T-helper 17 cell (primary cell): ENCODE measurements at places on chromosomes 13 and 19.

GRCh38 chr19:52542984-52543664 lies 15.7 kb downstream of the ZNF808 start:
- DNase-seq, result no peak

- no peak for DNase-seq
These were observed 4.9 kb downstream of the ZNF574 start for GRCh38 chr19:42080764-42081375.

- no peak for DNase-seq
These were observed 34.6 kb upstream of the SLC46A3 start for GRCh38 chr13:28753208-28753892.

GRCh38 chr13:26605845-26606244 lies 48.4 kb downstream of the WASF3 start:
- no peak for DNase-seq

- no peak for DNase-seq
These were observed 2.2 kb downstream of the FLT1 start for GRCh38 chr13:28492569-28493367.

DNA sequence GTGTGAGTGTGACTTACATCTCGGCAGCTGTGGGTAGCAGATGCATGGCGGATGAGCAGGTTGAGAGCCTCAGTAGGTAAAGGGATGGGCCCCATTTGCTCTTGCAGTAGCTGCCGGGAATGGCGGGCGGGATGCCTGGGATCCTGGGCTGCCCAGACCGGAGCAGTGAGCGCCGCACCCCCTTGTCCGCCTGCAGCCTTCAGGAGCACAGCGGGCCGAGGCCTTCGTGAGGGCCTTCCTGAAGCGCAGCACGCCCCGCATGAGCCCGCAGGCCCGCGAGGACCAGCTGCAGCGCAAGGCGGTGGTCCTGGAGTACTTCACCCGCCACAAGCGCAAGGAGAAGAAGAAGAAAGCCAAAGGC lies 4.1 kb downstream of the POP4 start:
- no peak for DNase-seq

- no peak for DNase-seq
These were observed 4.9 kb downstream of the ZNF506 start for GRCh38 chr19:19816679-19817078.

GRCh38 chr19:33849551-33850147 lies 53.0 kb downstream of the KCTD15 start:
- no peak for DNase-seq

DNA sequence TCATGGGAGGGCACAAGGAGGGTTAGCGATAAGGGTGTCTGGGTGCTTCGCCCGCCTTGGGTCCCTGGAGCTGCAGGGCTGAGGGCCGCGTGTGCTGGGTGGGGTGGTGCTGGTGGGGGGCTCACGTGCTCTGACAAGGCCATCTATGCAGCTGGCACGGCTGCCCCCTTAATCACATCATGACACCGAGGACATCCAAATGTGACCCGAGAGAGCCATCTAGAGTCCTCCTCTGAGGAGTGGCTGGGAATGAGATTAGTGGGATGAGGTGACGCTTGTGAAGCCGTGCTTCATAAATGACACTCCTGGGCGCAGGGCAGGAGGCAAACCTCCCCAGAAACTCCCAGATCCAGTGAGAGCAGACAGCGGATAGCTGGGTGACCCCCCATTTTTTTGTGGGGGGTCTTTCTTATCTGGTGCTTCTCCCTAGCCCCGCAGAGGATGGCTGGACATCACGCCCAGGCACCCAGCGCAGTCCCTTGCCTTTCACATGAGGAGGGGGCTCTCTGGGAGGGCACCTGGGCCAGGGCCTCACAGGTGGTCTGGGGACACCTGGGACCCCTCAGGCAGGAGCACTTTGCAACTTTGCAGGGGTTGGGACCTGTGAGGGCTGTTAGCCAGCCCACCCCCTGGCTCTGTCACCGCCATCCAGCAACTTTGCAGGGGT lies 6.6 kb downstream of the FZR1 start:
- DNase-seq, result no peak

- DNase-seq, result no peak
These were observed 4.8 kb downstream of the SOX21 start for GRCh38 chr13:94707400-94708021.

GRCh38 chr13:73059460-73060250 lies 850 bp downstream of the KLF5 start:
- DNase-seq, result peak; percentile 44

DNA sequence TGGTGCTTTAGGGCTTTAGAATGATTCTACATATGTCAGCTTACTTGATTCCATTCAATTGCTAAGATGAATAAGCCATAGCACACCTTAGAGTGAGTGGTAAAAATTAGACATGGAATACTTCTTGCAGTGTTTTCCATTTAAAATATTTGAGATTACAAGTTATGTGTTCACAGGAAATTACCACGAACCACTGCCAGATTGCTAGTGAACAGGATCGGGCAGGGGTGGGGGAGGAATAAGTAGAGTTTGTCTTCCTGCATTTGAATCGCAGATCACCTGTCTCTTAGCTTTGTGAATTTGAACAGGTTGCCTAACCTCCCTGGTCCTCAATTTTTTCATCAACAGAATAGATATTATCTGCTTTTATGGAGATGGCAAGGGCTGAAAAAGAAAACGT lies 124.6 kb downstream of the GGACT start:
- no peak for DNase-seq

DNA sequence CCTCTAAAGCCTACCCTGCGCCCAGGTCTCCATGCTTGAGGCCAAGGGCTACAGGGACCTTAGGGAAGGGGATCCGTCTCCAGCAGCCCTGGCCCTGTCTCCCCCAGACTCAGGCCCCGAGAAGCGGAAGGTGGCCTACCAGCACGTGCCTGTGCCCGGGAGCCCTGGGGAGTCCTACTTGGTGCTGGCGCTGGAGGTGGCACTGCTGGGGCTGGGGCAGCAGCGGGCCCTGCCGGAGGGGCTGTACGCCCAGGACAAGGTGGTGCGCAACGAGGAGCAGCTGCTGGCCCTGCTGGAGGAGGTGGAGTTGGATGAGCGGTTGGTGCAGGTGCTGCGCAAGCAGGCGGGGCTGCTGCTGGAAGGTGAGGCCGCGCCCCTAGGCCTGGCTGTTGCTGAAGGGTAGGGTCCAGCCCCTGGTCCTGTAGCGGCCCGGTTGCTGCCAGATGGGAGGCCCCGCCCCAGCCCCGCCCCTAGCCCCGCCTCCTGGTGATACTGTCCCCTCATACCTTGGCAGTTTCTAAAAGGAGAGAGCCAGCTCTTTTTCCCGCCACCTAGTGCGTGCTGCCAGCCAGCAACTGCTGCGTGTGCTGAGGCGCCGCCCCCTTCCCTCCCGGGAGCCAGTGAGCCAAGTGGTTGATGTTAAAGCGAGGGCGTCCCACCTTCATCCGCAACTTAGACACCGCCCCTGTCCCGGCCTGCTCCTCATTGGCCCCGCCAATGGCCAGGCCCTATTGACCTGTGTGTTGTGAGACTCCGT lies 22.6 kb downstream of the ZSWIM4 start:
- no peak for DNase-seq

DNA sequence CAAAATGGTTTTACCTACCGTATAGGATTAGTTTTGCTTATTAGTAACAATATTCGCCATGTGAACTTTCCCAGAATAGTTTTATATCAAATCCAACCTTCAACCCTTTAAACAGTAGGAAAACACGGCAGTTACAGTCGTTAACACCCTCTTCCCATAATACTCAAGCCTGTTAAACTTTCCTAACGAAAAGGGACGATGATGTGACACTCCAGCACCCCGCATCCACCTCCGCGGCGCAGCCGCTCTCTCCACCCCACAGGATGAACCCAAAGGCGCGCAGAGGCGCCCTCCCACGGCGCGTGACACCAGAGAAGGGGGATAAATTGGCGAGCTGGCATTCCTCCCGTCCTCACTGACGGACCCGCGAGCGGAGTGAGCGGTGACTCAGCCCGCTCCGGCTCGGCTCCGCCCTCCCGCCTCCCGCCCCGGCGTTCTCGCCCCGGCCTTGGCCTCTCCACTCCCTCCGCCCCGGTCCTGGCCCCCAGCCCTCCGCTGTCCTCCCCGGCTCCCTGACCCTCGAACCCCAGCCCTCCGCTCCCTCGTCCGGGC lies 665 bp downstream of the TUBGCP3 start:
- DNase-seq, result peak; percentile 55

DNA sequence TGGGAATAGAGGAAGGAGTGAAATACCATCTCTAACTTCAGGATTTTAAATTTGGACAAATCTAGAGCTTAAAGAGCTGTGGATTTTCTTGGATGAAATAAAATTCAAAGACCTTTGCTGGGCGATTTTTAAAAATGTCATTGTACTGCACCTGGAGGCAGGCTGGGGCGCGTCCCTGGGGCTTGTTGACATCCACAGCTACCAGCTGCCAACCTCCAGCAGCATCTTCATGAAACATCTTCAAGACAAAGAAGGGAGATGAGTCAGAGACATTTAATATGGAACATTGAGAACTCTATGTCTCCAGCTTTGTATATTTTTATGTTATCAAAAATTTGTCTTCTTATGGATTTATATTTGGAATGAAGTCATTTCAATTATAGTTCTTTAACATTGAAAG lies 132.5 kb downstream of the NALCN start:
- no peak for DNase-seq

- no peak for DNase-seq
These were observed 1.1 kb downstream of the SUPT5H start for GRCh38 chr19:39446365-39447084.

- no peak for DNase-seq
These were observed 17.3 kb downstream of the PLD3 start for GRCh38 chr19:40365613-40366401.

GRCh38 chr19:35251456-35251855 lies 2.7 kb downstream of the LSR start:
- DNase-seq, result no peak

DNA sequence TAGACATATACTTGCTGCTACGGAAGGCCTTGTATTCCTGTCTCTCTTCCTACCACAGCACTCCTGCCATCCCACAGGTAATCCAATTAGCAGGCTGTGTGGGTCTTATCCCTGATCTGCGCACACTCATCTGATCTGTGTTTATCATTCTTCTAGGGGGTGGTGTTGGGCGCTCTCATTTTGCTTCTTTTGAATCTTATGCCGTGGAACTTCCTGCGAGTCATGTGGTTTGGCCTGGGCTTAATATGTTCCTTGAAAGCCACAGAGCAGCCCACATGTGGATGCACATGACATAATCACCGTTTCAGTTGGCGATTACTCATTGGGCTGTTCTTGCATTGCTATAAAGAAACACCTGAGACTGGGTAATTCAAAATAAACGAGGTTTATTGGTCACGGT lies 7.5 kb downstream of the RASA3 start:
- DNase-seq, result peak; percentile 35

DNA sequence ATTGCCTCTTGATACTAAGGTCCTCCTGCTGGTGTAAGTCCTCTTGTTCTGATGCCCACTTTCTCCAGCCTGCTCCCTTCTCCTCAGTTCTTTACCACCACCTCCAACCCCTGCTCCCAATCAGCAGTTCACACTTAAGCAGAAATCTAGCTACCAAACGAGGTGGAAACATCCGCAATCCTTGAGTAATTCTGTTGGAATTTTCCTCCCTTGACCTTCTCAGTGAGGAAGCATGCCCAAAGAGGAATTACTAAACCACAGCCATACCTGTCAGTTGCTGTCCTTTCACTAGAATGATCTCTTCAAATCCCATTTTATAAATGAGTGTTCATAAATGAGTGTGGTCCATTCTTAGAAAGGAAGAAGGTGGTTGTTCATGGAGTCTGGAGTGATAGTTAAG lies 289.9 kb downstream of the DACH1 start:
- no peak for DNase-seq

DNA sequence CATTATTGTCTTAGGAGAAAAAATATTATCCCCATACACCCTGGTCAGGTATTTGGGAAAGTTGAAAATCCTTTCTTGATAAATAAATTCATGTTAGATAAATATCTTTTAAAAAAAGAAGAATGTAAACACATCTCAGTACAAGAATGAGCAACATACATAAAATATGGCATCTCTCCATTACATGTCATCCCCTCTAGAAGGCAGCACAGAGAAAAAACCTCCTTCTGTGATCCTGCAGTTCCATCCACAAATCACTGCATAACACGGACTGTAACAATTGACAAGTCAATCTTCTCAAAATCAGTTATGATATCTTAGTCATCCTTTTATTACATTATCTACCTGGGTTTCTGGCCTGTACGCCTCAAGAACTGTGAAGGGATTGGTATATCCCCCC lies 683.9 kb upstream of the KLHL1 start:
- DNase-seq, result no peak

DNA sequence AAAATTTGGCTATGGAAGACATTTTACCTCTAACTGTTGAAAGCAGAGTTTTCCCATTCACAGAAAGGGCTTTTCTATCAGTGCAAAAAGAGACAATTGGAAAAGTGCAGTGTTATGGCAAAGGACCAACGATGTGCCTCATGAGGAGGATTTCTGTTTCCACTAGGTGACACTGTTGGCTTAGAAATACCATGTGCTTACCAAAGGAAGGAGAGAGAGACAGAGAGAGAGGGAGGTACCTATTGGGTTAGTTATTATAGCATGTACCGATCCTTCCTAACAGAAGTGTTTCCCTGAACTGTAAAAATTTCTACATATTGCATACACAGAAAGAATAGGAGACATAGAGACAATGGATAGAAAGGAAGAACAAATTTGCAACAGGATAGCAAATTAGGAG lies 23.9 kb upstream of the PSG4 start:
- DNase-seq, result no peak

- no peak for DNase-seq
These were observed 111.7 kb upstream of the IRS2 start for GRCh38 chr13:109897988-109898624.

- DNase-seq, result no peak
These were observed 480.5 kb upstream of the SLITRK1 start for GRCh38 chr13:84362777-84363176.

DNA sequence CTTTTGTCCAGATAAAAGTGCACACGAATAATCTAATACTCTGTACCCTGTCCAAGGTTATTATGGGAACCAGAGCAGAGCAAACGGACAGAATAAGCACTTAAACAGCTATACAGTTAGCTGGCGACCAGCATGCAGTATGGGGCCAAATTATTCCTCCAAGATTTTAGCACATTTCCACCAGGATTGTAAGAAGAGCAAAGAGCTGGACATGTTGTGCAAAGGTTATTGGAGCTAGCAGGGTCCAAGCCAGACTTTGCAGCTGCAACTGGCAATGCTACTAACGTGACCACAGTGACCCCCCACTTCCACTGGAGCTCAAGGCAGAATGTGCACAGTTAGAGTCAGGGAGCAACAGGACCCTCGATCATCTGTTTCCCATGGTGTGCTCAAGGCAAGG lies 89.9 kb downstream of the COL4A1 start:
- DNase-seq, result no peak

DNA sequence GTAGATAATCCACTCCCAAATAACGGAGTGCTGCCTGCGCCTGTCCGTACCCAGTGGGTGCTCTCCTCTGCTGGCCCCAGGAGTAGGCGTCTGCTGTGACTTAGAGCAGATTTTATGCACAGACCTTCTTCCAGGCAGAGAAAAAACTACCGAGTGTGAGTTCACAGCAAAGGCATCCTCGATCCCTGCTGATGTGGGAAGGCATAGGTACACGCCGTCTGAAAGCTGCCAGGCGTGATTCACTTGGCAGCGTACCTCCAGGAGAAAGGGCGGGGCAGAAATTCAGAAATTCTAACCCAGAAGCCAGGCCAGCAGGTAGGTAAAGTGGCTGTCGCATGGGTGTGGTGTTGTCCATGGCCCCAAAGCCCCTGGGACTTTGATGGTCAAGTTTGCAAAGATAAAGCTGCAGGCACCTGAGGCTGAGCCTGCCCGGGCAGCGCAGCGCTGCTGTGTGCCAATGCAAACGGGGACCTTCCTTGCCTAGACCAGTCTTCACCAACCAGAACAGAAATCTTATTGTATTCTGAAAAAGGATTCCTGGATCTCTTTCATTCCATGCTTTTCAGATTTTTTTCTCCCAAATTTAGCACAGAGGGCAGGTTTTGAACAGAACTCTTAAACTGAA lies 36.3 kb downstream of the COL4A2 start:
- DNase-seq, result no peak
